ENCODE measurements at places on chromosomes 16 and 17. TPM values are rescaled to one million over a fixed set of nuclear protein-coding genes. Genes with fewer than 3 reads are reported as not detected.

DNA sequence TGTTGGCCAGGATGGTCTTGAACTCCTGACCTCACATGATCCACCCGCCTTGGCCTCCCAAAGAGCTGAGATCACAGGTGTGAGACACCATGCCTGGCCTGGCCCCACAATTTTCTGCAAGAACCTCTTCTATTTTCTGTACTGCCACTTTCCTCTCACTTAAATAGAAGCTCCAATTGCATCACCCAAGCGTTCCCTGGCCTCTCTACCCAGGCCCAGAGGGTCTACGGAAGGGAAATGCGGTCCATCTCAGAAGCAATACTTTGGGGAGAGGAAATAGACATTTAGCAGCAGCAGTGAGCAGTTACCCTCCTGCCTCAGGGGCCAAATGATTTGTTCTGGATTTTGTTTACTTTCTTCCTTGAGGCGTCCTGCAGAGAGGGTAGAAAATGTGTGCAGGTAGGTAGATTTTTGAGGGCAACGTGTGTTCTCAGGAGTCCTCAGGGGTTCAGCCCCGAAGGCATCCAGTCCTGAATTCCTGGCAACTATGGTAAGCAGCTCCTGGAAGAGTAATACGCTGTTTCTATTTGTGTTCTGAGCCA lies 11.0 kb downstream of the SLC6A4 start:
- DNase-seq, result no peak

DNA sequence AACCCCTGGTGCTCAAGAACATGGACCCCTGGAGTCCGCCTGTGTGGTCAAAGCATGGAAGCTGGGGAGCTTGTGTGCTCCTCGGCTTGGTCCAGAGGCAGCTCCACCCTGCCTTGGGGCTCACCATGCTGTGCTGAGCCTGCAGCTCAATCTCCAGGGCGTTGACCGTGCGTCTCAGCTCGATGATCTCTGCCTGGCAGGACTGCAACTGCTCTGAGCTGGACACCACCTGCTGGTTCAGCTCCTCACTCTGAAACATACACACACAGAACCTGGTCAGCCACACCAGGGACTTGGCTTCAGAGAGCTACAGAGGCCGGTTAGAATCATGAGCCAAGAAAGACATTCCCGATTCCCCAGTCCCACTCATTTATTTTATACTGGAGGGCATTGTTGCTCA lies 2.7 kb downstream of the KRT35 start:
- no peak for DNase-seq

DNA sequence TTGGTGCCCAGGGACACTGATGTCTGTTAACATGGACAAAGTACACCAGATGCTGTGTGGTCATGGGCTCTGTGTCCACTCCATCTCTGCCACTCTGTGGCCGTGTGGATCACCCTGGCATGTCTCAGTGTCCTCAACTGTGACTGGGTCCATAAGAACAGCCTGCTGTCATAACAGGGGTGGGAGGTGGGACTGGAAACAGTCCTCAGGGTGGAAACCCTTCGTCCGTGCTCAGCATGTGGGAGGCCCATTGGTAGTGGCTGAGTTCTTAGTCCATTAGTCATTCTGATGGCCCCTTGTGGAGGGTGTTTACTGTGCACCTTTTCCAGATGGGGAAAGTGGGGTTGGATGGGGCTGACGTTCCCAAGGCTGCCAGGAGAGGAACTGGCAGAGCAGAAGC lies 12.8 kb downstream of the FLYWCH2 start:
- DNase-seq, result no peak

DNA sequence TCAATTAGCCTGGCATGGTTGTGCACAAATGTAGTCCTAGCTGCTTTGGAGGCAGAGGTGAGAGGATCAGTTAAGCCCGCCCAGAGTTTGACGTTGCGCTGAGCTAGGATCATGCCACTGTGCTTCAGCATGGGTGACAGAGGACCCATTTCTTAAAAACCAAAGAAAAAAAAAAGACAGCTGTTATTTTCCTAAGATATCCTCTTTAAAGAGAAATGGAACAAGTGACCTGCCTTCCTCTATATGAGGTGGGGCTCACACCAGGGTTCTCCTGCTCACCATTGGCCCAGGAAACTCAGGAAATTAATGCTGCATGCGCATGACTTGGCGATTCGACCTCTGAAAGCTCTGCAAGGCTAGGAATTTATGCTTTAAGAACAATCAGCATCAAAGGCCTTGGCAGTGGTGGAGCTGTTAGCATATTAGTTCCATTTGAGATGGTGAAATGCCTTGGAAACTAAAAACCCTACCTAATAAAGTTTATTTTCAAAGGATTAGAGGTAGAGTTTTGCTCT lies 108.3 kb downstream of the RBFOX1 start:
- no peak for DNase-seq

LONP2 gene
- 58.0 TPM for polyA plus RNA-seq

DNA sequence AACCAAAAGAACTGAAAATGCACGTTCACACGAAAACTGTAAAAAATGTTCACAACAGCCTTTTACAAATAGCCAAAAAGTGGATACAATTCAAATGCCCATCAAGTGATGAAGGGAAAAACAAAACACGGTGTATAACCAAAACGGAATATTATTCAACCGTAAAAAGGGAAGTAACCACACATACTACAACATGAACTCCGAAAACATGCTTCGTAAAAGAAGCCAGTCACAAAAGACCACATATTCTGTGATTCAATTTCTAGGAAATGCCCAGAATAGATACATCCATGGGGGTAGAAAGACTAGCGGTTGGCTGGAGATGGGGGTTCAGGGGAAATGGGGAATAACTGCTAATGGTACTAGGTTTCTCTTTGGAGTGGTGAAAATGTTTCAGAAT lies 81.5 kb upstream of the TRAP1 start:
- no peak for DNase-seq

GRCh38 chr17:78237401-78238012 lies 6.1 kb downstream of the TMEM235 start:
- no peak for DNase-seq

ATP2A3 gene
- 4.4 TPM for polyA plus RNA-seq

SCNN1B gene
- 13.3 TPM for polyA plus RNA-seq
